ENCODE measurements at places on chromosomes 5 and 9.

GRCh38 chr9:114631166-114631565 lies 20.1 kb downstream of the TMEM268 start:
- DNase-seq: no peak

- DNase-seq: no peak
Measured at GRCh38 chr9:99085949-99086948, 18.7 kb upstream of the TGFBR1 start.

DNA sequence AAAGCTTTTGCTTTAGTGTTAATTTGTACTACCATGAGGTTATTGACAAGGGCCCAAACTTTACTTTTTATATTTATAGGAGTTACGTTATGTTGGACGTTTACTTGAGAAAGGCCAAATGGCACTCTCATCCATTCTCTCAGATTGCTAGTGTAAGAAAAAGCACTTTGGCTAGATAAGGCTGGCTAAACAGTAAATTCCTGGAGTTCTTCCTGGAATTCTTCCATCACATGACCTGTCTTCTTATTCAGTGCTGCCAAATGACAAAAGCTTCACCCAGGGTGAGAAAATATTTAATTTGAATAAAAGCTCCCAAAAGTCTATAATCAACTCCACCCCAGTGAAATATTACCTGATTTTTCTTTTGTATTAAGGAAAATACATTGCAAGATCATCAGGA lies 1568.9 kb upstream of the ACO1 start:
- no peak for DNase-seq

GRCh38 chr5:129687941-129688340 lies 60.0 kb upstream of the MINAR2 start:
- no peak for DNase-seq

DNA sequence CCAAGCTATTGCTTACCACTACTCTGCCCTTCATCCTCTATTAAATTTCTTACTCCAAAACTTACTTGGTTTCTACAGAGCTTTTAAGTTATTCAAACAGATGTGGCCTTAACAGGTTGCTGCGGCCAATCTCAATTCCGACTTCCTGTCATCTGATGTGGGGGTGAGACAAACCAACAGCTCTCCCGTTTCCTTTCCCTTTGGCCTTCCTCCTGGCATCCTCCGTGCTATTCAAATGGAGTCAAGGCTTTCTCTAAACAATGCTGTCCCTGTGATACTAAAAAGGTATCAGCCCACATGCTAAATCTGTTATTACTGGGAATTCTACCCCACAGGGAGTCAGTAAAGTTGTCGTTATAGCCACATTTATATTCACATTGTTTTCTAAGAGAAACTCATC lies 11.8 kb downstream of the RBM18 start:
- no peak for DNase-seq

DNA sequence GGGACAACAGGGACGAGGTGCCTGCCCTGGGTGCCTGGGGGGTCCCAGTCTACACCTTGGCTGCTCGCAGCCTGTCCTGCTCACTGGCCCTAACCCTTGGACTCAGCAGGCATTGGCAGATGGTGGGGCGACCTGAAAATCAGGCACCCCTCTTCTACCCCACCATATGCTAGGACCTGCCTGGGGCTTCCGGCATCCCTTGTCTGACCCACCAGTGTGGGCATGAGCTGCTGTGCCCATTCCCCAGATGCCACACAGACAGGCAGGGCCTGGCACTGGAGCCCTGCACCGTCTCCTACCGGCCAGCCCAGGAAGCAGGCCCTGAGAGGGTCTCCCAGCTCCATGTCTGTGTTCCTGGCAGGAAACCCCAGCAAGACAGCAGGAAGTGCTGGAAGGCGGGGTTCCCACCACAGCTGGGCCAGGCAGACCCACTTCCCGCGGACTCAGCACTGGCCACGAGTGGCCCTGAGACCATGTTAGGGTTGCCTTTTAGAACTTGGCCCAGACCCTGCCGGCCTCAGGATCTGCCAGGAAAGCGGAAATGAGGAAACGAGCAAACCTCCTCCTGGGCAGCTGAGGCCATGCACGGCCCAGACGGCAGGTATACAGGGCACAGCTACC lies 3.1 kb downstream of the NINJ1 start:
- DNase-seq: no peak

DNA sequence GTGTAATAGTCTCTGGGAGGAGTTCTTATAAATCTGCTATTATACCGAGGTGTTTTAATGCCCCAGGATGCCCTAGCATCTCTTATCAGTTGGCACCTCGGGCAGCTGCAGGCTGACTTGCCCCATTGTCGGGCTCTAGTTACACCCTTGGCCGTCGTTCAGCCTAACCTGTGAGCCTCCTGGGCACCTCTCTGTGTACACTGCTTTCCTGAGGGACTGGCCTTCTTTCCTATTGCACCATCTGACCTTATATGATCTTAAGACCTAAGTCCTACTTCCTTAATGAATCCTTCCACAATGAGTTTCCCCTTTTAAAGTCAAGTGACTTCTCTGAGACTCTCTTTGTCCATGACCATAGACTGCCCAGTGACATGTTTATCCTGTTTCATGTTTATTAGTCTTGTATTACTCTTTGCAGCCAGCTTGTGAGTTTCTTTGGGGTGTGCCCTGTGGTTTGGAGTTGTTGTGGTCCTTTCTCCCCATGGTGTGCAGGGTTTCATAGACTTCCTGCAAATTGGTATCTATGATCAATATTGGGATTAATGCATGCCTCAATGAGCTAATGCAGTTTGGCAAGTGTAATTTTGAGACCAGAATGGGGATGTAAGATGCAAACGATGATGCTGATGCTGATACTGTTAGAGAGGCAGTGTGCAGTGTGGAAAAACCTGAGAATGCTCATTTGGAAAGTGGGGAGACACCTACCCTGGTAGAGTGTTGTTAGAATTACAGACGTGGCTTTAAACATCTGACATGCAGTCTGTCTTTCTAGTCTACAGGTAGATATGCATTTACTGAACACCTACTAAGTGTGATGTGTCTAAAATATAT lies 4.9 kb downstream of the DAPK1 start:
- DNase-seq: no peak

DNA sequence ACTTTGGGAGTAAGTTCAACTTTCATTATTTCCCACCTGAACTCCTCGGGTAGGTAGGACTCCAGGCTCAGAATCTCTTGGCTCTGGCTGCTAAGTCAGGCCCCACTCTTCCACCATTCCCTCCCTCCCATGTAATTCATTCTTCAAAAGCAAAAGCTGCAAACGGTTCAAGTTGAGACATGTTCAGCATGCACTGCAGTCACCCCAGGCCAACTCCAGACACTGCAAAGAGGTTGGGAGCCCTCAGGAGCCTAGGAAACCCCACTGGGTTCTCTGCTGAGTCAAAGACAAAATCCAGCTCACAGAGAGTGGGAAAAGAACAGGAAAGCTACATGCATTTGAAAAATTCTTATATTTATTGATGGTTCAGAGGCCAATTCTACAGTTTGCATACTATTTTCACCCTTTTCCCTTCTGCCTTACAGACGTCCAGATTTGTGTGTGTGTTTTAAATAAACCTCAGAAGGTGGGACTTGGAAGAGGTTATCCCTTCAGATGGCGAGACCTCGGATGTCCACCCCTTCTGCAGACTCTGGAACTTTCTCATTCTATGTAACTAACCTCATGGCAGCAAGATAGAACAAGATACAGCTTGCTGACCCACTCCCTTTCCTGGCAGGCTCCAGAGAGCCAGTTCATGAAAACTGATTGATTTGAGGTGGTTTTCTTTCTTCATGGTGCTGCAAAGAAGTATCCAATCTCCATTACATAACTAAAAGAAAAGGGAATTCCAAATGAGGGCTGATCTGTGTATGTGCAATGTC lies 65.7 kb upstream of the EQTN start:
- no peak for DNase-seq

DNA sequence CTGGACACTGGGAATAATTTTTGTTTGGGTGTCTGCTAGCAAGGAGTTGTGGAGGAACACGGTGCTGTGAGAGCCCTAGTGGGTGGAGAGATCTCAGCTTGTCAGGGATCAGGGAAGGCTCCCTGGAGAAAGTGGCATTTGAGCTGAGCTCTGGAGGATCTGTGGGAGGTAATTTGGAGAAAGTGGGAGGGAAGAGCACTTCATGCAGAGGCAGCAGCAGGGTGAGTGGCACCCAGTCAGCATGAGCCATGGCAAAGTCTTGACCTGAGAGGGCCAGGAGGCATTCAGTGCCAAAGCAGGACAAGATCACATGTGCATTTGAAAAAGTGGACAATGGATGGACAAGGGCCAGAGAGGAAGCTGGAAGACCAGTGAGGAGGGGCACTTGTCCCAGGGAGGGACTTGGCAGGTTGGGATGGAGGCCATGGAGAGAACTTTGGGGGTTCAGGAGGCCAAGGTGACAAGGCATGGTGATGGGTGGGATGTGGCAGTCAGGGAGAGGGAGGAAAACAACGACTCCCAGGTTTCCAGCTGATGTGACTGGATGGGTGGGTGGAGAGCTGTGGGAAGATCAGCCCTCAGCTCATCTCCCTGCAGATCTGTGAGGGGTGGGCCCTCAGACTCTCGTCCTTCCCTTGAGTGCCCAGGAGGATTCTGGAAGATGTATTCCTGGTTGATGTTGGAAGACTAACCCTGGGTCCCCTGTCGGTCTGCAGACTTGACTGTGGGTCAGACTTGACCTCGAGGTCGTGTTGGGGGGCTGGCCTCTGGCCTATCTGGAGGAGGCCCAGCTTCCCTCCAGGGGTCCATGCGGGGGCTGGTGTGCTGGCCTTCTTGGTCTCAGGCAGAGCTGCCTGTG lies 68.9 kb upstream of the PITX1 start:
- DNase-seq: no peak

GRCh38 chr5:112412346-112412745 lies 6.7 kb downstream of the EPB41L4A start:
- no peak for DNase-seq

- no peak for DNase-seq
Measured at GRCh38 chr9:92882276-92882675, 4.4 kb upstream of the ZNF484 start.

DNA sequence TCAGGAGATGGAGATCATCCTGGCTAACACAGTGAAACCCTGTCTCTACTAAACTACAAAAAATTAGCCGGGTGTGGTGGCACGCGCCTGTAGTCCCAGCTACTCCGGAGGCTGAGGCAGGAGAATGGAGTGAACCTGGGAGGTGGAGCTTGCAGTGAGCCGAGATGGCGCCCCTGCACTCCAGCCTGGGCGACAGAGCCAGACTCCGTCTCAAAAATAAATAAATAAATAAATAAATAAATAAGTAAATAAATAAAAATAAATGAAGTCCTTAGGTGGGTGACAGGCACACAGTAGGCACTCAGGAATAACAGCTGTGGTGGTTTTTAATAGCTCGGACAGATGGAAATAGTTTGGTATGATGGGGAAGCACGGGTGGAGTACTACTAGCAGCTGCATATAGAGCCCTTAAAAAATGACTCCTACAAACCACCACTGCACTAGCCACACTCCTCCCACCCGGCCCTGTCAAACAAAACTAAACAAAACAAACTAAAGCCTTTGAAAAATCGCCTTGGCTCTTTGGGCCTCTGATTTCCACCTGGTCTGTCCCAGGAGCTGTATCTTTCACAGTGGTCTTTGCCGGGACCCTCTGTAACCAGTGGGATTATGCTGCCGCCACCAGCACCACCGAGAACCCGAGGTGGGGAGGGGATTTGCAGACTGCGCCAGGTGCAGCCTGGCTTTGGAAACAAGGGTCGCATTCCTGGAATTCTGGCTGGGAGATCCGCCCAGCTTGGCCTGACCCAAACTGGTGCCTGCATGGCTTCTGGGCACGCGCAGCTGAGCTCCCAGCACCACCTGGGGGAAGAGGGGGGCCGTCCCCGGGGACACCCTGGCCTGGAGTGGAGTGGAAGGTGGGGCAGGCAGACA lies 5.1 kb upstream of the WDR5 start:
- DNase-seq: no peak

- no peak for DNase-seq
Measured at GRCh38 chr5:55713871-55714270, 1.7 kb upstream of the SLC38A9 start.

DNA sequence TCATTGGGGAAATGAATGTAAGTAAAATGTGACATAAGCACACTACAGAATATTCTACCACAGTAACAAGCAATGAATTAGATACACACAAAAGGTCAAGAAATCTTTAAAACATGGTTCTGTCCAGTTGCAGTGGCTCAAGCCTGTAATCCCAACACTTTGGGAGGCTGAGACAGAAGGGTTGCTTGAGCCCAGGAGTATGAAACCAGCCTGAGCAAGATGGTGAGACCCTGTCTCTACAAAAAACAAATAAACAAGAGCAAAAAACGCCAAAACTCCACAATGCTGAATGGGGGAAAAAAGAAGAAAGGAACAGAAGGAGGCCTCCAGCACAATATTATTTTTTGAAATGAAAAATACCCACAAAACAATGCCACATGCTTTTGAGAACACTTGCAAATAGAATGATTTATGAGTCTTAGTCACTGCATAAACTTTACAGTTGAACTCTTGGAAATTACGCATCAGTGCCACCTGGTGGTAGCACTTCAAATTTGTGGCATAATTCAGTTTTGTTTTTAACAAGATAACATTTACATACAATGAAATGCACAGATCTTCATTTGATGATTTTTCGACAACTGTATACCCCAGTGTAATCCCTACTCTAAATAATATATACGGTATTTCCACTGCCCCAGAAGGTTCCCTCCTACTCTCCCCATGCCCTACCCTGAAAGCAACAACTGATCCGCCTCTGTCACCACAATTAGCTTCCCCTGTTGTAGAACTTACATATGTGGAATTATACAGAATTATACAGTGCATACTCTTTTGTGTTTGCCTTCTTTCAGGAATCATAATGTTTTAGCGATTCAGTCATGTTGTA lies 14.4 kb upstream of the SPINK4 start:
- peak; percentile 43 for DNase-seq
